ENCODE measurements at places on chromosomes 11 and 22. TPM values are rescaled to one million over a fixed set of nuclear protein-coding genes. Genes with fewer than 3 reads are reported as not detected.

NUMA1 gene
- 104 TPM for total RNA-seq

TRIM66 gene
- total RNA-seq: 6.8 TPM

DGCR6 gene
- total RNA-seq: 18.3 TPM

FOLR2 gene
- 21.9 TPM for total RNA-seq

CACNA1I gene
- 1.2 TPM for total RNA-seq

RFPL2 gene
- 0.33 TPM for total RNA-seq

KDM4D gene
- 2.3 TPM for total RNA-seq

EFCAB6 gene
- 5.9 TPM for total RNA-seq
